Cerebellar cortex (tissue), 1 donor: ENCODE measurements at places on chromosomes 4 and X.

- no peak for DNase-seq
Observed at GRCh38 chr4:144514736-144515135, 131.2 kb upstream of the HHIP start.

GRCh38 chr4:69731847-69732246, 28.6 kb downstream of the SULT1B1 start:
- no peak for DNase-seq

DNA sequence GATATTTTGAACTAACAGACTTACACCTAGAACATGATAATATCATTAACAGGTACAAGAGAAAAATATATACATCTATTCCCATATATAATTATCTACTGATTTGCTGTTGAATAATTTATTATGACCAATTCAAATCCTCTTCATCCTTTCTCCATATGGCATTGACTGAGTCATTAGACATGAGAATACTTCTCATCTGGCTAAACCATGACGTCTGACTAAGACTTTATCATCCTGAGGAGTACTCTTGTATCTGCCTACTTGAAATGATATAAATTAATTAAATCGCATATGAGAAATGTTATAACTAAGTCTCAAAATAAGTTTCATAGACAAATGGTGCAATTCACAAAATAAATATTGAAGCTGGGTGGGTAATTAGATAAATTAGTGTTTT, 67.4 kb downstream of the EMCN start:
- no peak for DNase-seq

DNA sequence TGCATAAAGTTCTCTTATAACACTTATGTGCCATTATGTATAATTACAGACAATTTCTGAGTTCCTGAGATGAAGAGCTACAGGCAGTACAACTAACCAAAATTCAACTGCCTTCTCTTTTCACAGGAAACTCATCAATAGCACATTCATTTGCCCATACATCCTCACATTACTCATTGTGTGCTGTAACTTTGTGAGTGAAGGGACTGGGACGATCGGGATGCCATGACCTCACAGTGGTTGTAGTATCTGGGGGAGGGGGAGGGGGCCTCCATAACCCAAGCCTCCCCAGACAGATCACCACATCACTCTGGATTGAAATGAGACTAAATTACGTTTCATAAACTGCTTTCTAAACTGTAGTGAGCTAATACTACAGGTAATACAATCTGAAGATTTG, 60.7 kb downstream of the ABCG2 start:
- DNase-seq, result no peak

GRCh38 chrX:6021316-6022091, 207.2 kb downstream of the NLGN4X start:
- DNase-seq, result peak; percentile 70

DNA sequence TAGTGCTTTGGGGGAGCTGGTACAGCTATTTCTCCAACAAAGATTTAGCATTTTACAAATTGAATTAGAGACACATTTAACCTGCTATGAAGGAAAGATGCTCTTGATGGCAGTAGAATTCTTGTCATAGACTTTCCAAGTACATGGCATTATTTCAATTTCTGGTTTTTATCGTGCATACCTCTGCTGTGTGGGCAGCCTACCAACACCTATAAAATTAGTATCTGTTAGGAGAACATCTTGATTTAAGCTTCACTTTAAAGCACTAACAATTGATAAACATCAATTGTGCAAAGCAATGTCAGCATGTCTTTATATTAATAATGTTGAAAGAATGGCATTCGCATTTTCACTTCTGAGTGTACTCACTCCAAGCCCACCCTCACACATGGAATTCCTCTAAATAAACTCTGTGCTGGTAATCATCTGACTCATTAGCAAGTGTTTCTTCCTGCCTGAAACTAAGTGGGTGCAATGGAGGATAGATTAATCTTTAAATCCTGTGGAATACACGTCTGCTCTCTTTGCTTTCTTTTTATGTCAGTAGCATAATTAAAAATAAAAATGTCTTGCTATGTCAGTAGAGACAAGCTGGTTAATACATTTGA, 279.8 kb upstream of the MAGEB18 start:
- DNase-seq, result no peak

GRCh38 chr4:139319571-139319970, 17.3 kb upstream of the NDUFC1 start:
- DNase-seq, result no peak

- no peak for DNase-seq
Observed at GRCh38 chrX:147757750-147758149, 154.0 kb upstream of the FMR1 start.

DNA sequence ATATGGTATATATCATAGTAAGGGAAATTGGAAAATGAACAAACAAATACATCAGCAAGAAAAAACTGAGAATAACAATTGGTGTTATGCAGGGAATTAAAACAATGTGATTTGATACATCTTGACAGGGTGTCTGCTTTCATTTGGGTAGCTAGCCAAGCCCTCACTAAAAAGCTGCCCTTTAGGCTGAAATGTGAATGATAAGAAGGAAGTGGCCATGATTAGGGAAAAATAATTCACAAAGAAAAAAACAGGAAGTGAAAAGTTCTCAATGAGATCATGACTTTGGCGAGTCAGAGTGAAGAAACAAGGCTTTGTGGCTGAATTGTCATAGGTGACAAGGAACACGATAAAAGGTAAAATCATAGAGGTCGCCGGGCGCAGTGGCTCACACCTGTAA, 675.8 kb upstream of the SLIT2 start:
- DNase-seq, result no peak

- no peak for DNase-seq
Observed at GRCh38 chr4:84875636-84876371, 90.7 kb downstream of the WDFY3 start.

DNA sequence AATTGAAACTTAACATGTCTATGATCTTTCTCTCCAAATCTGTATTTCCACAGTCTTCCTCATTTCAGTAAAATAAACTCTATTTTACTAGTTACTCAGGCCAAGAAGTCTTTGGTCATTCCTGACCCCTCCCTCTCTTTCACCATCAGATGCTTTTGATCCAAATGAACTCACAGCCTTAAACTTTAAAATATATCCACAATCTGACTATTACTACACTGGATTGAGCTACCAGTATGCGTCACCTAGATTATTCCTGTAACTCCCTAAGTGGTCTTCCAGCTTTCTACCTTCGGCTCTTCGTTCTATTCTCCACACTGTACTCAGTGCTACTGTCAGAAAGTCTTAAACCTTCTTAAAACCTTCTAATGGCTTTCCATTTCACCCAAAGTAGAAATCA, 195.1 kb downstream of the FBXW7 start:
- no peak for DNase-seq

DNA sequence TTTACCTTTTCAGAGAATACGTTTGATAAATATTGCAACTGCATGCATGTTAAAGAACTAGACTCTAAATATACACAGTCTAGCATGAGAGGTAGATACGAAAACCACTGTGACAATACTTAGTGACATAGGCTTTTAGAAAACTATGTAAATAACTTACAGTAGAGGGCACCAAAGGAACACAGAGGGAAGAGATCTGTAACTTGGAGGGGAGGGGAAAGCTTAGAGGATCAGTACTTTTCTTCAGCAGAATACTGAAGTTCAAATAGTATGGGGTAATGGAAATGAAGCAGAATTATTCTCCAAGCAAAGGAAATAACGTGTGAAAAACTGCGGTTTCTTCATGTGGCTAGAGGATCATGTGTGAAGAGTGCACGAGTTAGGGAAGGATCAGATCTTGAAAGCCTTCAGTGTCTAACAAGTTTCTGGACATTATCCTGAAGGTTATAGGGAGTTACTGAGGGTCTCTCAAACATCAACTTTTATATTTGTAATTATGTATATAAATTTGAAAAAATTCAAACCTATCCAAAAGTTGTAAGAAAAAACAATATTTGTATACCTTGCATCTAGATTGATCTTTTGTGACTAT, 264.3 kb downstream of the NPFFR2 start:
- peak; percentile 61 for DNase-seq

- no peak for DNase-seq
Observed at GRCh38 chr4:8013976-8014726, 74.5 kb upstream of the AFAP1 start.

DNA sequence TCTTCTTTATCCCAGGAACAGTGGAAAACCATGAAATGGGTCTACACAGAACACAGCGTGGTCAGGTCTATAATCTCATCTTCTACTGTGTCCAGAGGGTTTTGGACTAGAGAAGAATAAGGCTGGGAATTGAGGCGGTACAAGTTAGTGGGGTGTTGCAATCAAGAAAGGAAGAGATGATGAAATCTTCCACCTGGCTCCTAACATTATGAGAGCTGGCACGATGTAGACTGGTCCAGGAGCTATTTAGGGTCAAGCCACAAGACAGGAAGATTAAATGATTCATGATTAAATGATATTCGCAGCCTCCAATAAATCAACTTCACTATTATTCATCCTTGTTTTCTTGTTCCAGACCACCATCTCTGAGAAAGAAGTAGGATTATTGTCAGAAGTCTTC, 88.0 kb downstream of the ARSF start:
- no peak for DNase-seq

GRCh38 chr4:96260064-96260682, 420.3 kb downstream of the PDHA2 start:
- DNase-seq, result no peak

- no peak for DNase-seq
Observed at GRCh38 chrX:40933706-40934425, 151.4 kb upstream of the USP9X start.

- DNase-seq, result peak; percentile 61
Observed at GRCh38 chr4:121726642-121727268, 30.0 kb upstream of the ANXA5 start.

- no peak for DNase-seq
Observed at GRCh38 chr4:125551466-125551865, 236.7 kb downstream of the FAT4 start.

GRCh38 chr4:113692809-113693411, 68.6 kb downstream of the CAMK2D start:
- DNase-seq, result no peak

GRCh38 chr4:119039160-119039559, 96.5 kb upstream of the MYOZ2 start:
- DNase-seq, result no peak
